Hippocampal formation (tissue), 2 donors: ENCODE measurements at places on chromosomes 12 and 14.

GRCh38 chr14:60348211-60348610 lies 99.2 kb downstream of the PPM1A start:
- no peak for DNase-seq

DNA sequence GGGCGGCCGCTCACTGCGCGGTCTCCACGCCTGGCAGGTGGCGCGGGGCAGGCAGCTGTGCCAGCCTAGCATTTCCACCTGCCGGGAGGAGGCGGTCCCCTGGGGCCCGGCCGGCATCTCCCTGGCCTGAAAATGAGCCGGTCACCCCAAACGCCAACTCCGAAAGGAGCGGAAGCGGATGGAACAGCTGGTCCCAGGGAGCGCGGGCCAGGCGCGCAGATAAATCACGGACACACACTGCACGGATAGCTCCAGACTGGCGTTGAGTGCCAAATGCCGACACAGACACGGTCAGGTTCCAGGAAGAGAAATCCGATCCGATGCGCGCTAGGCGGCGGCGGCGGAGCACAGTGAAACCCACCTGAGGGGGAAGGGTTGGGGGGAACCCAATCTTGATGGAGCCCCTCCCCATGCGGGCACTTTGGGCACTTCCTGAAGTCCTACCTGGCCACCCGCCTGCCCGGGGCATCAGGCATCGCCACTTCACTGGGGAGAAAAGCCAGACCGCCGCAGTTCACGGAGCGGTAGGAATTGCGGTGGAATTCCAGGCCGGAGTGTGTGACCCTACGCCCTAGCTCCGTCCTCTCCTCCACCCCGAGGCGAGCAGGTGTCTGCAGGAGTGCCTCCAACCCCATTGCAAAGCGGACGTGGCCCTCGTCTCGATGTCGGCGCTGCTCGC lies 624 bp upstream of the PLEKHD1 start:
- DNase-seq = no peak

DNA sequence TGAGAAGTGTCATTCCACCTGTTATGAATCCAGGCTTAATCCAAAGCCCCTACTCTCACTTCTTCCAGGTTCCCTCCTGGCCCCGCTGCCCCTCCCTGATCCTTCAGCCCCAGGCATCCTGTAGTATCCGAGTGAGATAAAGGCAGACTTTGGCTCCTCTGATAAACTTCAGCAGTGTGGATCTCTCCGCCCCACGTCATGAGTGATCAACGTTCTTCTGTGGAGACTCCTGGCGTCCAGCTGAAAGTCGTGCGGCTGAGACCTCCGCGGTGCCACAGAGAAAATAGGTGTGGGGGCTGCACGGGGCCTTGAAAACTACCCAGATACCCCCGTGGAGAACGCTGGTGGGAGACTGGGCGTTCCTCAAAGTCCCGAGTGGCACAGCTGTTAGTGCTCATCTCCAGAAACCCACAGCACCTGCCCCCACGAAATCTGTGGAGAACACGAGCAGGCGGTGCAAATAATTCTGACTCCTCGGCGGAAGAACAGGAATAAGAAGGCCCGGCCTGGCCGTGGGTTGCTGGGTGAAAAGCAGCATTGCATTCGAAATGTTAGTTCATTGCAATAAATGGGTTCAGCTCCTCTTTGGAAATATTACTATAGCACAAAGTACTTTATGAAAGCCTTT lies 180.0 kb upstream of the RGS6 start:
- DNase-seq = no peak

- no peak for DNase-seq
Measured at GRCh38 chr12:88472775-88473174, 107.5 kb downstream of the KITLG start.

DNA sequence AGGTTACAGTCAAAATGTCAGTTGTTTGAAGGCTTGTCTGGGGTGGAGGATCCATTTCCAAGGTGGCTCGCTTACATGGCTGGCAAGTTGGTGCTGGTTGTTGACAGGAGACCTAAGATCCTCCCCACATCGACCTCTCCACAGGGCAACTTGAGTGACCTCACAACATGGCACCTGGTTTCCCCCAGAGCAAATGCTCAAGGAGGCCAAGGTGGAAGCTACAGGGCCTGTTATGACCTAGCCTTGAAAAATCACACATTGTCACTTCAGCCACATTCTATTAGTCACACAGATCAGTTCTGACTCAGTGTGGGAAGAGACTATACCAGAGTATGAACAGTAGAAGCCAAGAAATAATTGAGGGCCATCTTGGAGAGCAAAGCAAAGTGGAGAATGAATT lies 11.3 kb upstream of the GNG2 start:
- no peak for DNase-seq

DNA sequence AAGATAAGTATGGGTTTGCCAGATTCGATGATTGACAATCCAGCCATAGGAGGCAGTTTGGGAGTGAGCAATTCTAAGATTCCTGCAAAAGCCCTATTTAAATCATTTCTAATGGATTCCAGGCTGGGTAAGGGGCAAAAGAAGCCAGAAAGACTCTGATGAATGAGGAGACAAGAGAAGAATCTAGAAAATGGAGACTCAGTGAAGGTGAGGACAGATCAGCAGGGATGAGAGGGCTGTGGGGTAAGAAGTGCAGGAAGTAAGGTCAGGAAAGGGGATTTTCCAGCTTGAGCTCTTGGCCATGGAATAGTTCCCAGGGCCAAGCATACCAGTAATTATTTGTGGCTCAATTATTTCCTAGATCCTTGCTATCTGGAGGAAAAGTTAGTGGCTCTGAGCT lies 87.3 kb downstream of the TMX1 start:
- DNase-seq = no peak

GRCh38 chr14:72863216-72864006 lies 30.5 kb downstream of the DPF3 start:
- DNase-seq = no peak

DNA sequence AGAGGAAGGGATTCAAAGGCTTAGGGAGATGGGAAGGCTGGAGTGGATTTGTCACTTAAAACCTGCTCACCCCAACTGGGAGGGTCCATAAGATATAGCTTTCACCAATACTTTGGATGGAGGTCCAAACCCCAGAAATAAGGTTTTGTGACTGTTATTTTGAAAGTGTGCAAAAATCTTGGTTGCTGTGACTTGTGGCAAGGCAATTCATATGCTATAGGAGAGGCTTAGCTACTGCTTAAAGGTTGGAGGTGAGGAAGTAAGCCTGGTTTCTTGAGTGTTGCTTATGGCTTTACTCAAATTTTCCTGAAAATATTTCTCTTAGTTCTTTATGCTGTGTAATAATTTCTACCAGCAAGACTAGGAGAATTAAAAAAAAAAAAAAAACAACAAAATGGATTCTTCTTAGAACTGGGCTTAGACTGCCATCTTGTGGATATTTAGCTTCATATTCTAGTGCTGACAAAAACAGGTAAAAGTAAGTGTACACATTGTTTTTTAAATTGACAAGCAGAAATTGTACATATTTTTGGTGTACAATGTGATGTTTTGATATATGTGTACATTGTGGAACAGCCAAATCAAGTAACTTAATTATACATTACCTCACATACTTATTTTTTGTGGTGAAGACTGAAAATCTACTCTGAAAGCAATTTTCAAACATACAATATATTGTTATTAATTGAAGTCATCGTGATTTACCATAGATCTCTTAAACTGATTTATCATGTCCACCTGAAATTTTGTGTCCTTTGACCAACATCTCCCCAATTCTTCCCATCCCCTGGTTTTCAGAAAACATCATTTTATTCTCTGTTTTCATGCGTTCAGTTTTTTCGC lies 23.0 kb downstream of the PDE6H start:
- peak; percentile 33 for DNase-seq

- peak; percentile 7 for DNase-seq
Measured at GRCh38 chr12:11718768-11719253, 69.3 kb downstream of the ETV6 start.

GRCh38 chr14:25122211-25122610 lies 72.3 kb upstream of the STXBP6 start:
- no peak for DNase-seq

- DNase-seq = no peak
Measured at GRCh38 chr14:31947076-31947475, 130.0 kb upstream of the ARHGAP5 start.

DNA sequence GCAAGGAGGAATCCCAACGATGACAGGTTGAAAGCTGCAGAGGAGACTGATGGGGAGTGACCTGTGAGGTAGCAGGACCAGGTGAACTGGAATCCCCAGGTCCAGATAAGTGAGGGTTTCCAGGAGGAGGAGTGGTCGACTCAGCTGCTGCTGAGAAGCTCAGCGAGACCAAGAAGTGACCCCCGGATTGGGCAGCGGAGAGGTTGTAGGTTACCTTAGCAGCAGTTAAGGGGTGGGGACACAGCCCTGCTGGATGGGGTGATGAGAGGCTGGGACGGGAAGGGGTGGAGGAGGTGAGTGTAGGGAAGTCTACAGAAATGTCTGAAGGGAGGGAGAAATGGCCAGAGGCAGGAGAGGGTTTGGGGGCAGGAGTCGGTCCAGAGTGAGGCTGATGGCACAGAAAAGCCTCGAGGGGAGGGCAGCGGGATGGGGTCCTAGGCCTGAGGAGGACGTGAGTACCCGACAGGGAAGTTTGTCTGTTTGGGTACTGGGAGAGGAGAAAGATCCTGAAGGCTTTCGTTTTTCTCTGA lies 2.6 kb upstream of the RCOR1 start:
- no peak for DNase-seq
